Glomerular endothelial cell (primary cell): ENCODE measurements at places on chromosomes 3 and 15. TPM values are rescaled to one million over a fixed set of nuclear protein-coding genes. Genes with fewer than 3 reads are reported as not detected.

GRCh38 chr3:195156286-195156890 lies 114.6 kb downstream of the XXYLT1 start:
- DNase-seq: no peak

GRCh38 chr3:34396288-34396687 lies 597.9 kb downstream of the PDCD6IP start:
- DNase-seq: no peak

DNA sequence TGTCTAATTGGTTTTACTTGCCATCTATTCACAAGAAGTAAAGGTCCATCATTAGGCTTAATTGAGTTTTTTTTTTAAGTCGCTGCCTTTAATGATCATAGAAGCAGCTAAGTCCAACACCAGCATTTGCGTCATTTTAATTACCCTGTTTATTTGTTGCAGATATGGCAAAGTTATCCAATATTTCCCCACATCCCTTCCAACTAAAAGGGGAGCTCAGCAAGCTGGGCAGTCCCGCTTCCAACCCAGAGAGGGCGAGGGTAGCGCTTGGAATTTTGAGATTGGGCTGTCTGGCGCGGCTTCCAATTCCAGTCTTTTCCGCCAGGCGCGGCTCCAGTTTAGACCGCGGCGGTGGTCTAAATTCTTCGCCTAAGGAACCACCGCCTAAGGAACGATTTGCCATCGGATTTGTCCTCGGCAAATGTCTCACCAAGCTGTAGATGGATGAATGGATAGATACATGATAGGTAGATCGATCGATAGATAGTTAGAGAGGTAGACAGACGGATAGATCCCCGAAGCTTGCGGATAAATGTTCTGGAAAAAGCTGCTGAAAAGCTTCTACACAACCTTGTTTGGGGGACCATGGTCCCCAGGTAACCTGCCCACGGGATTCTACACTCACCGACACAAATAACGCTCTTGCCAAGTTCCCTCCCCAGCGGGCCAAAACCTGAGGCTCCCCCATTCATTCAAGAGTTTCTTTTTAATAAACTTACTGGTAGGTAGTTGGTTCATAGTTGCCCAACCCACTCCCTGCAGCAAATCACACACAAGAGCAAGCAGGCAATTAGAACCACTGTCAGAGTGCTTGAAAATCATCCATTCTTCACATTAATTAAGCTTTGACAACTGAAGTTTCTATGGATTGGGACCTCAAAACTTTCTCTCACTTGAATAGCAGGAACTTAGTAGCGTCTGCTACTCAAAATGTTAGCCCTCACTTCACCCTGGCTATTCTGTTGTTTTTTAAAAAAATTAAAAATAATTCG lies 49.1 kb downstream of the ZIC4 start:
- no peak for DNase-seq

RLBP1 gene
- not detected in 2 replicates for total RNA-seq

TNFAIP8L3 gene
- total RNA-seq: 19.1 and 46.6 TPM in 2 replicates
